ENCODE measurements at places on chromosomes 3 and 15.
A peak's percentile ranks its signal among the peaks of the same experiment; 100 is the strongest.

DNA sequence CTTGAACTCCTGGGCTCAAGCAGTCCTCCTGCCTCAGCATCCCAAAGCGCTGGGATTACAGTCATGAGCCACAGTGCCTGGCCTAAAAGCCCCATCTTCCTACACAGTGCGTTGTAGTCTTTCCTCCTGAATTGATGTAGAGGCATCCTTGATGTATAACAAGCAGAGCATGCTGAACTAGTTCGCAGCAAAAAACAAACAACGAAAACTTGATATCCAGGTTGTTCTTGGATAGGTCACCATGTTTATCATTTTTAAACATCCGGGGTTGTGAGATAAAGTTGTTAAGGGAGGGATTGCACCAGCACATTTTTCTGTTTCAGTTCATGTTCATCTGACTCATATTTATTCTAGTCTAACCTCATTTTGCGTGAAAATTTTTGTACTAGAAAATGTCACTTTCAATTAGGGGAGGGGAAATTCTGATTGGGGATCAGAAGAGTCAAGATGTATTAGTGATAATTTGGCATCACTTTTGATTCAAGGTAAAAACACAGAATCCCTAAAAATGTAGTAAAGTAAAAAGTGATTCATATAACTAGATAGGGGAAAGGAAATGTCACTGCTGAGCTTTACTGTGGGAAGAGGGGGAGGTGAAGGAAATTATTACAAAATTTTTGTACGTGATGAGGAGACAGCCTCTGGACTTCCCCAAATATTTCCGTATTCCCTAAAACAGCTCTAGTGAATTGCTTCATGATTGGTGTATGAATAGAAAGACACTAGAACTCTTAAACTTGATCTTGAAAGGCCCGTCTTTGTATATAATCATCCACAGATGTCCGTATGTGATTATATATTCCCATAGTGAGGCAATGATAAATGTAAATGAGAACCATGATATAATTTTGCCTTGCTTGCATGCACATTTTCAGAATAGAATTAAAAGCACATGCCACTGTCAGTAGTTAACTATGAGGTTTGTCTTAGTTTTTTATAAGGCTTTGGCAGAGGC, 22.9 kb downstream of the RAB8B start:
- peak; percentile 18 for DNase-seq

DNA sequence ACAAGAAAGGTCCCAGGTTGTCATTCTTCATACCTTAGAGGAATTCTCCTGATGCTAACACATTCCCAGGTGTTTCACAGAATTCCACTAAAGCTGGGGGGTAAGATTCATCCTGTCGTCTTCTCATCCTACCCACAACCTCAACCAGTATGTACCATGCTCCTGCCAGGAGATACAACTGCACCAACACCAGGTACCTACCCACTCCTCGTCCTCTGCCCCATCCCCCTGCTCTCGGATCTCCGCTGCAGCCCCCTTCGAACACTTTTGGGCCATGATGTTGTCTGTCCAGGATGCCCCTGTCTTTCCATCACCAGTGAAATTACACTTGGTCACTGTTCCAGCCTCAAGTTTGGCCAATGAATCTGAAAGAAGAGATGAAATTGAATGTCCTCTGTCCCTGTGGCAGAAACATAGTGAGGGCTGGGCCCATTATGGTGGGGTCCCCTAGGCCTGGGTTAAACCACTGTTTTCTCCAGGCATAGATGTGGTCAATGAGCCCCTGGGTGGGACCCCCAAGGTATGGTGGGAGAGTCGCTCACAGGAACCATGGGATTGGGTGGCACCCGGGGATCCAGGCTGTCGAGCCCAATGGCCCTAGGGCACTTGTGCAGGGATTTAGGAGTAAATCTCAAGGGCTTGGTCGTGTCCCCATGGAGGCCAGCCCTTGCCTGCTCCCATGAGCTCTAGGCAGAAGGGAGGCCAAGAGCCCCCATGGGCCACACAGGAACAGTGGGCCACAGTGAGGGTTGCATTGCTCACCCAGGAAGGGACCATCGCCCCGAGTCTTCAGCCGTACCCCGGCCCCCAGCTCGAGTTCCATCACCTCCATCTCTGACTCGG, 9.4 kb upstream of the AP3S2 start:
- DNase-seq: no peak

DNA sequence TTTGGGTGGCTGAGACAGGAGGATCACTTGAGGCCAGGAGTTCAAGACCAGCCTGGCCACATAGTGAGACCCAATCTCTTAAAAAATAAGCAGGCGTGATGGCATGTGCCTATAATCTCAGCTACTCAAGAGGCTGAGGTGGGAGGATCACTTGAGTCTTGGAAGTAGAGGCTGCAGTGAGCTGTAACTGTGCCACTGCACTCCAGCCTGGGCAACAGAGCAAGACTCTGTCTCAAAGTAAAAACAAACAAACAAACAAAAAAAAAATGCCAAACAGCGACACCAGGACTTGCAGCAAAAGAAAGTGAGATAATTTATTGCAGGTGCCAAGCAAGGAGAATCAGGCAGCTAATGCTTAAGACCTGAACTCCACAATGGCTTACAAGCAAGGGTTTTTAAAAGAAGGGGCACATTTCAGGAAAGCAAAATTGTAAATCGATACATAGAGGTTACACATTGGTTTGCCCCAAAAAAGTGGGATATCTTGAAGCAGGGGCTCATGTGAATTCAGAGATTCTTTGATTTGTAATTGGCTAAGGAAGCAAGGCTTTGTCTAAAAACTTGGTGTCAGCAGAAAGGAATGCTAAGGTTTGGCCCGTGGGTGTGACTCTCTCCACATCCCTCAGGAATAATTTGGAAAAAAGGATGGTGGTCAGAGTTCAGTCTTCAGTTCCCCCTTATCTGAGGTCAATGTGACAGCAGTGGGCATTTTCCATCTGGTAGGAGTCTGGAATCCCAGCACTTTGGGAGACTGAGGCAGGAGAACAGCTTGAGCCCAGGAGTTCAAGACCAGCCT, 5.2 kb upstream of the MPI start:
- DNase-seq: no peak

GRCh38 chr3:72152551-72153476, 367.9 kb upstream of the PROK2 start:
- no peak for DNase-seq

DNA sequence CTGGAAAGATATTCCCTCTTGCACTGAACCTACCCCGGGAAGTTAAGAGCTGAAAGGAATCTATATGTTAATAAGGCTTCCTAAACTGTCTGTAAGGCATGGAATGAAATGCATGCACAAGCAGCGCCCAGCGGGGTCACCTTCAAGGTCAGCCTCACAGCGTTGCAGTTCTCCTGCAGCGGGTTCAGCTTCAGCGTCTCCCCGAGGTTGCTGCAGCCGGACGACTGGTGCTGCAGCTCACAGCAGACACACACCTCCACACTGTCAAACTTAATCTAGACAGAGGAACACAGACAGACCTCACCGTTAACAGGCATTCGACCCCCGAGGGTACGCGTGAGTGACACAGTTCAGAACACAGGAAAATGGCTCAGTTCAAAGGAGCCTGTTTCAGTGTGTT, 73.3 kb downstream of the NSMCE3 start:
- no peak for DNase-seq

- no peak for DNase-seq
Observed at GRCh38 chr3:156728267-156728985, 54.0 kb downstream of the TIPARP start.

DNA sequence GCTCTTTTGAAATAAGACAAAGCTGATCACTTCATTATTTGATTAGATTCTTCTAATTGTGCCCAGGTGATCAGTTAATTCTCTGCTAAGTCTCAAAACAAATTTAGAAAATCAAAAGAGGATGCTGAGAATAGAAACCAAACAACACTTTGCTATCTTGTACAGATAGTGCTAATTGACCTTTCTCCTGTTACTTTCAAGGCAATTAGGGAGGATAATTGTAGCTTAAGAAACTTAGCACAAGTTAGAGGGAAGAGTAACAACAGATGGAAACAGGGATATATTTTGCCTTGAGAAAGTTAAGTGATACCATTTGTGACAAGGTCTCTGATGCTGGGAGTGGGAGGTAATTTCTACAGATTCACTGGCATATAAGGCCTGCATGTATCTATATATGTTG, 344.8 kb upstream of the GRM7 start:
- DNase-seq: no peak

DNA sequence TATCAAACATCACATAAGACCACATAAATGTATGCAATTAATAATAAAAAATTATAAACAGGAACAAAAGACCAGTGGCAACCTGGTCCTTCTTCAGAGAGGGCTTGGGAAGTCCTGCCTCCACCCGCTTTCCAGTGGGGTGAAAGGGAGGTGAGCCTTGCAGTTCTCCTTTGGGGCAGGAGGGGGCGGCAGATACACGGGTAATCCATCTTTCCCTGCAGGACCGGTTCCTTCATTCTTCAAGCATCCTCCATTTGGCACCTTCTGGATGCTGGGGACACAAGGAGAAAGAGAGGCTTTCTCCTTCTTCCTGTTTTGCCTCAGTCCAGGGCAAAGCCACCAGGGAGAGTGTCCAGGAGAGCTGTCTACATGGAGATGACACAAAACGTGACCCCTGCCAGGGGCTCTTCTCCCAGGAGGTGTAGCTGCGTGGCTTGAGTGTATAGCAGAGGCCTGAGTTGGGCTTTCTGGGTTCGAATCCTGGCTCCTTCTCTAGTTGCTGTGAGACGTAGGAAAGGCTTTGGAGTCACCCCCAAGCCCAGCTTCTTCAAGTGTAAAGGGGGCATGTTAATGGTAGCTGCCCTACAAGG, 23.2 kb downstream of the RPLP1 start:
- peak; percentile 74 for DNase-seq

DNA sequence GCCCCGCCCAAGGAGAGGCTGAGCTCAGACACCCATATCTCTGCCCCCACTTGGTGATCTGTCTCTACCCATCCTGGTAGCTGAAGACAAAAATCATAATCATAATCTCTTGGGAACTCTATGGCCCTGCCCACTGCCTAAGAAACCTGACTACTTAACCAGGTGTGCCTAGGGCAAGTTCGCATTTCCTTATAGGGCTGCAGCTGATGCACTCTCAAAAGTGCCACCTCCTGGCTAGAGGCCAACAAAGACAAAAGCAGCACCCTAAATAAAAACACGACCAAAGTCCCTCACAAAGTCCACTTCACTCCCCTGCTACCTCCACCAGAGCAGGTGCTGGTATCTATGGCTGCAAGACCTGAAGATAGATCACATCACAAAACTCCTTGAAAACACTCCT, 250.4 kb upstream of the SLITRK3 start:
- no peak for DNase-seq

GRCh38 chr3:10744098-10744465, 71.9 kb upstream of the SLC6A11 start:
- peak; percentile 44 for DNase-seq

DNA sequence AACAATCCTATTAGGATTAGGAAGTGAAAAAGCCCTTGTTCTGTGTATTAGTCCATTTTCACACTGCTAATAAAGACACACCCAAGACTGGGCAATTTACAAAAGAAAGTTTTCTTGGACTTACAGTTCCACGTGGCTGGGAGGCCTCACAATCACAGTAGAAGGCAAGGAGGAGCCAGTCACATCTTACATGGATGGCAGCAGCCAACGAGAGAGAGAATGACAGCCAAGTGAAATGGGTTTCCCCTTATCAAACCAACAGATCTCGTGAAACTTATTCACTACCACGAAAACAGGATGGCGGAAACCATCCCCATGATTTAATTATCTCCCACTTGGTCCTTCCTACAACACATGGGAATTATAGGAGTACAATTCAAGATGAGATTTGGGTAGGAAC, 248.2 kb upstream of the KCNMB2 start:
- no peak for DNase-seq

DNA sequence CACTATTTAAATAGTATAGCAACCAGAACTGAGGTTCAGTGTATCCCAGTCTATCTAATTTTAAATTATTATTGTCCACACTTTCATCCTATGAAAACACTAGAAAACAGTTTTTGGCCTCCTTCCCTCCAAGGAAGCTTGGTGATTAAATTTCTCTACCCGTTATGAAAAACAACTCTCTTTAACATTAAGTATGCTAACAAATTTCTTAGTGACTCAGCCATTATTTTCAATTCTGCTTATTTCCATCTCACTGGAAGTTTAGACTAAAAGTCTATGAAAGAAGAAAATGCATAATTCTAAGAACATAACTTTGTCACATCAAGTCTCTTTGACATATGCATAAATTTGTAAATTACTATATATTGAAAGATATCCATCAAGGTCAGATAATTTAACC, 185.2 kb downstream of the NSUN3 start:
- no peak for DNase-seq

GRCh38 chr3:2246873-2247648, 148.4 kb downstream of the CNTN4 start:
- no peak for DNase-seq

DNA sequence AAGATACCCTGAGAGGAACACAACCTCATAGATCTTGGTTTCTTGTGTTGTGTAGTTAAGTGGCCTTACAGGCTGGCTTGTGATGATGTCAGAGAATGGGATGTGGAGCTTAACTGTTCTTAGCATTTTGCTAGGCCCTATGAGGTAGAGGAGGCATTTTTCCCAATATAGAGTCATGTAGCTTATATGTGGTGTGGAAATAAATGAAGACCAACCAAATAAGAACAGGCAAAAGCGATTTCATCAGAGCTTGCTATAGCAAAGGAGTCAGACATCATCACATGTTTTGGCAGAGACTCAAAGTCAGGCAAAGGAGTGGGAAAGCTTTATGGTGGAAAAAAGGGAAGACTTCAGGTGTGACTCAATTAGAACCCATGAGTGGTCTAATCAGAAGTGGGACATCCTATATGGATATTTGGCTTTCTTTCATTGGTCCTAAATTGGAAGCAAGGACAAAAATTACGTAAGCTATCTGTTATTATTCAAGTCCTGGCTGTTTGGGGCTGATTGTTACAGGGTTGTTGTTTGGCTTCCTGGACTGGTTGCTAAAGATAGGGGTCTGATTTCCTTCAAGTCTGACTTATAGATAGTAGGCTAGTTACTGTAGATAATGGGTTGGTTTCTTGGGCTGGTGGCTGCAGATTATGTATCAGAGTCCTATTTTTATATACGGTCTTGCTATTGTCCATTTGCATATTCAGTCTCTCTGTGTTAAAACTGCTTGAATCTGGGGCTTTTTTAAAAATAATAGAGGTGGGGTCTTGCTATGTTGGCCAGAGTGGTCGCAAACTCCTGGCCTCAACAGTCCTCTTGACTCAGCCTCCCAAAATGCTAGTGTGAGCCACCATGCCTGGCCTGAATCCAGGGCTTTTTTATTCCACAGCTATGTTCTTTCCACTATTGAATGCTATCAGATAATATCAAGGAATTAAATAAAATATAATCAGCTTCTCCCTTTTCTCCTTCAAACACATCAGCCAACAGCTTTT, 30.3 kb upstream of the SETD2 start:
- DNase-seq: no peak

- no peak for DNase-seq
Observed at GRCh38 chr3:126685493-126685892, 18.5 kb upstream of the CHCHD6 start.

Data from NB4 (cell line).